ENCODE measurements at places on chromosomes 7 and 10.

DNA sequence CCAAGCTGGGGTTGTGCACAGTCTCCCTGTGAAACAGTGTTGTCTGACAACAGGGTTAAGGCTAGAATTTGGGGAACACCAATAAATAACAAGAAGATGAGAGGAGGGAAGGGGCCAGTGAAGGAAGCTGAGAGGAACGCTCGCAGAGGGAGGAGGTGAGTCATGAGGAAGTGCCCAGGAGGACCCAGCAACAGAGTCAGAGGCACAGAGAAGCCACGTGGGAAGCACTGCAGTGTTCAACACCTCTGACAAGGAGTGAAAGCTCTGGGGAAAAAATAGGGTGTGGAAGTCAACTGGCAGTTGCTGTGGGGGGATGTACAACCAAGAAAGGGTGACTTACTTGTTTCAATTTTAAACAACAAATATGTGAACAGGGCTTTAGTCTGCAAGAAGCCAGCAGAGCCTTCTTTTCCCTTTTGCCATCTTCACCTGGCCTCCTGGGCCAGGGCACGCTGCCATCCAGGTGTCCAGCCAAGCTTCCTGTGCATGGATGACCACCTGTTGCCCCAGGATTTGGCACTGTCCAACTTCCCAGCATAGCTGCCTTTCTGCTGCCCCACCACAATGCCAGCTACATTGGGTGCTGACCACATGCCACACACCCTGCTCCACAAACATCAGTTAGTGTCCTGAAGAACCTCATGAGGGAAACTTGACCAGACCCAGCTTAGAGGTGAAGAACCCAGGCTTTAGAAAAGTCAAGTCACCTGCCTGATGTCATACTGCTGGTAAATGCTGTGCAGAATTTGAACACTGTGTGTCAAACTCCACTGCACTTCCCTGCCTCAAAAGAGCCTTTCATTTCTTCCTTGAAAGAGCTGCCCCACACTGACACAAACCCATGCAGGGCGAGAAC is 69.6 kb downstream of the ATXN7L1 start:
- DNase-seq: no peak

DNA sequence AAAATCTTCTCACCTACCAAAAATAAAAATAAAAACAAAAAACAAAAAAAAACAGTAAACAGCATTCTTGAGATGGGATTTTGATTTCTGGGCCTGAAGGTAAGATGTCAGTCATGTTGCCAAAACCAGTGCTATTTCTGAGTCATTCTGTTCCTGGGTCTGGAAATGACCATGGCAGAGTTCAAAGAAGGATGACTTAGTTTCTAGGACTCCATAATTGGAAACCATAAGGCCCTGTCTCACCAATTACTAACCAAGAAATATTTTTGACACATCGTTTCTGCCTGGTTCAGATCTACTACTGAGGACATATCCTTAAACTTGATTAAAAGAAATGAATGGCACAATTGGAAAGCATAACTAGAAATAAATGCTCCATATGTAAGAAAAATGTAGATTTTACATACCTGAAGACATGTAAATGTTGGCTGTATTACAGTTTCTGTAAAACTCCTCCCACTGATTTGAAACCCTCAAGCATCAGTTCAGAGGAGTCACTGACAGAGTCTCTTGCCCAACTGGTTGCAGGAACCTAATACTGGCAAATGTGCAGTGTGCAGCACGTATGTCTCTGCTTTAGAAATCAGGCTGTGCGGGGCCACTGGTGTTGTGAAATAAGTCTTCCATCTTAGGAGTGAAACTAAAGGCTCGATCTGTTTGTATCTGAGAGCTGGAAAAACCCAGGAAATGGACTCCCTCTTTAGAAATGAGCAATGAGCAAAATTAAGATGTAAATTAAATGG is 84.8 kb upstream of the EGR2 start:
- DNase-seq: no peak

GRCh38 chr10:49185213-49185612 is 3.0 kb downstream of the TMEM273 start:
- DNase-seq: no peak

DNA sequence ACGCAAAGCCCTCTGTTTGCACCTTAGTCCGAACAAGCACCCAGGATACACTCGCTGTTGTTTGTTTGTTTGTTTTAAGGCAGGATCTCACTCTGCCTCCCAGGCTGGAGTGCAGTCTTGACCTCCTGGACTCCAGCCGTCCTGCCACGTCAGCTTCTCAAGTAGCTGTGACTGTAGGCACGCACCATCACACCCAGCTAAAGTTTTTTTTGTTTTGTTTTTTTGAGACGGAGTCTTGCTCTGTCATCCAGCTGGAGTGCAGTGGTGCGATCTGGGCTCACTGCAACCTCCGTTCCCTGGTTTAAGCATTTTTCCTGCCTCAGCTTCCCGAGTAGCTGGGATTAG is 76.8 kb downstream of the CTBP2 start:
- no peak for DNase-seq

- no peak for DNase-seq
Observed at GRCh38 chr7:99089914-99090629, 53.8 kb downstream of the SMURF1 start.

GRCh38 chr7:80851896-80852476 is 66.9 kb downstream of the SEMA3C start:
- no peak for DNase-seq

GRCh38 chr7:141911391-141911790 is 4.8 kb upstream of the OR9A4 start:
- DNase-seq: no peak

DNA sequence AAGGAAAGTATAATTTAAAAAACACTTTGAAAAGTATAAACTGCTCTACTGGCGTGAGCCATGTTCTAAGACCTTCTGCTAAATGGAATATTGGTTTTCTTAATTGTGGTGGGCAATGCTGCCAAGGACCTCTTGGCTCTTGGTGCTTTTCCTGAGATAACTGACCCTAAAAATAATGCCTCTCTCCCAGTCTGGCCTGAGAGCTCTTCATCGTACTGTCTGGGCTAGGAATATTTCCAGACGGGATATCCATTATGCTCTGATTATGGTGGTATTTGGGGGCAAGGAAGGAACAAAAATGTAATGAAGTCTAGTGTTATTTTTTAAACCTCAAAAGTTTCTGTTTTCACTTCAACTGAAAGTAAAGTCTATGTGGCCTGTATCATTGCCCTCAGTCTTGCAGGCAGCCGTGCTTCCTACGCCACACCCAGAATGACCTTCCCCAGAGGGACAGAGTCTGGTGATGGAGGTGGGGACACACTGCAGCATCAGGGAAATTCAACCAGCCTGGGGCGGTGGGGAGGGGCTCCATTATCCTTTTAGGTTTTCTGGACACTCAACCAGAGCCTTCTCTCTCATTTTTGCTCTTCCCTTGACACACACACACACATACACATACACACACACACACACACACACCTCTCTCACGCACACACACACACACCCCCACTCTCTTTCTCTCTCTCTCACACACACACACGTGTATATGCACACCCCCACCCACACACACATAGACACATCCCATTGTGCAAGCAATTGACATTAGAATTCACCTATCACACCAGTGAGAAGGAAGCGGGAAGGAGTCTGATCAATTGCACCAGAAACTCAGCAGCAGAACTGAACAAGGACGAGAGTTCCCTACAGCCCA is 99.6 kb downstream of the LRRC18 start:
- DNase-seq: no peak

DNA sequence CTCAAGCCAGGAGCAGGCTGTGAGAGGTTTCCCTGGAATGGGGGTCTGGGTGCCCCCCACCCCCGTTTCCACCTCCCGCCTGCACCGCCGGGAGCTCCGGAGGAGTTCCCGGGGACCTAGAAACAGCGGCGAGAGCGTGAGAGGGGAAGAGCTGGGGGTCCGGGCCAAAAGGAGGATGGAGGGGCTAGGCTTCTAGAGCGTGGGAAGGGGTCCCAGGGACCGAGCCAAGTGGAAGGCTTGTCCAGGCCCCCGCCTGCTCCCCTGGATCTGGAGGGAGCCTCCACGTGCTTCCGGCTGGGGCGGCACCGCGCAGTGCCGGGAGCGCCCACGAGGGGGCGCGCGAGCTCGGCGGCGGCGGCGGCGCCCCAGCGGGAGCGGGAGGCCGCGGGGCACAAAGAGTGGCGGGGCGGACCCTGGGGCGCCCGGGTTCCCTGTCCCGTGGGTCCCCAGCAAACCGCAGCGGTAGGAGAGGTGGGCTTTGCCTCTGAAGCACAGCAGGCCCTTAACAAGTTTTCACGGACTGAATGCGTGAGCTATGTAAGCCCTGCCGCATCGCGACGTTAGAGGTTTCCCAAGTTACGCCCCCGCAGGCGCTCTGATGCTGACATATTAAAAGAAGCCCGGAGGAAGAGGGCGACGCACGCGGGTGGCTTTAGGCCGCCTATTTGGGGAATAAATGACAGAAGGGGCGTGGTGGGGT is 104.4 kb upstream of the LRRC4 start:
- no peak for DNase-seq

DNA sequence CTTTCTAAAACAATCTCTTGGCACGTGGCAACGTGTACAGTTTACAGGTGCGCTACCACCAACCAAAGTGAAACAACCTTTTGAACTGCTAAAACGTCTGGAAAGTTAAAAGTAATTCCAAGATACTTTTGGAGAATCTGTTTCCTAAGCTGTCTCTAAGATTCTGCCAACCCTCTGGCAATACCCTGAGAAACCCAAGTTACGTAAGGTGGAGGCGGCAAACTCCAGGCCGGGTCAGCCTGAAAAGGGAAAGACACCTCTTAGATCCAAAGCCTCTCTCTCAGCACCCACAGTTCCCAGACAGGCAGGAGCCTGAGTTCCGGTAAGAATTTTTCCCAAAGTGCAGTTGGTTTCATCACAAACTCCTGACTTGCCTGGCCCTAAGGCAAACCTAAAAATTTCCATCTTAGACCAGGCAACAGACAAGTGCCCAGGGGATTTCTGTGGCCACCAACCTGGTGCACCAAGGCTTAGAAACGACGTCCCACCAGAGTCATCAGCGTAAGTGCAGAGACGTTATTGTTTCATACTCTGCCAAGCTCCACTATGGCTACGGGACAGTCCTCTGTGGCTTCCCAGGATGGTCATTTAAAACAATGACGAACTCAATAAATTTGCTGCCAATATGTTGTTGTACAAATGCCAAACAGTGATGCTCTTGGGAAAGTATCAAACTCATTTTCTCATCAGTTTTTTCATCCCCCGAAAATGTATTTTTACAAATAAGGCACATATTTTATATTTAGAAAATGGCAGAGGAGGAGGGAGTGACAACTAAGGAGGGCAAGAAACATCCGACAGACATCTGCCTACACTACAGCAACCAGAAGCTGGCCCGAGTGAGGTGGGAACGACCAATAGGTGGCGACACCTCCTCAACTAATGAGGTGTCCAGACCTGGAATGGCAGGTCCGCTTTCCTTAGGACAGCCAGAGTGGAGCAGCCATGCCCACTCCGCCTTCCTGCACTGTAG is 205.8 kb upstream of the FRMD4A start:
- DNase-seq: no peak

GRCh38 chr10:114499630-114500190 is 95.4 kb upstream of the AFAP1L2 start:
- DNase-seq: no peak

DNA sequence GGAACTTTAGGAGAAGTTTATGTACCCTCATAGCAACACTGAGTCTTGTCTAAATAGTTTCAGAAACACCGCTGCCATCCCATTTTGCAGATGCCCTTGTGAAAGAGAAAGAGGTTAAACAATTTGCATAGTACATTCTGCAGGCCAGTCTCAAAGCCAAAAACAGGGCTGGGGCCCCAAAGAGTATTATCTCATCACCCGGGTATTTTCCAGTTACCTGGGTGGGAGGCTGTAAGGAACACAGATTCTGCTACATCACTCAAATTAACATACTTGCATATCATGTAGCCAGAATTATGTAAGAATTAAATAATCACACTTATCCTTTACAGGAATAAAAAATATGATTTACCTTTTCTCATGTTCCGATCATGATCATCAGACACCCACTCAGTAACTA is 3.1 kb upstream of the FAM171A1 start:
- no peak for DNase-seq

DNA sequence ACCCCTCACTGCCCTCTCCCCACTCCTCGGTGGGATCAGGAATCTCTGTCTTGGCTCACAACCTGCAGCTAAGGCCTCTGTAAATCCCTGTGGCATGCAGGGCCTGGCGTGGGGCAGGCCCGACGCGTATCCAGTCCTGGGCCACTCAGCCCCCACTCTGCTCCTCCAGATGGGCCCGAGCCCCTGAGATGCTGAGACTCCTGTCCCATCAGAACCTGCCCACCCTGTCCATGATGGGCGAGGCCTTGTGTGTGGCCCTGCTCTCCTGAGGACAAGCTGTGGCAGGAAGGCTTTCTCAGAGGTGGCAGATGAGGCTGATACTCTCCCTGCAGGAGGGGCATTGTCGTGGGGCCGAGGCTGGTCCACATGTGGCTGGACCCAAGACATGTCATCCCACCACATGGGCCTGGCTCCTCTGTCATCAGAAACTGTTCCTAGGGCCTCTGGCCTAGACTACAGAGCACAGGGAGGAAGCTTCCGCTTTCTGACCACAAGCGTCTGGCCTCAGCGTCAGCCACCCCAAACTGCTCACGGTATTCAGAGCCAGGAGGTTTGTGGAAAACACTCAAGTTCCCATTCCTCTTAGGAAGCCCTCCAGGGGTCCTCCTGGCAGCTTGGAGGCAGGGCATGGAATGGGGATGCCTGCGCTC is 6.0 kb downstream of the ALOX5 start:
- no peak for DNase-seq

DNA sequence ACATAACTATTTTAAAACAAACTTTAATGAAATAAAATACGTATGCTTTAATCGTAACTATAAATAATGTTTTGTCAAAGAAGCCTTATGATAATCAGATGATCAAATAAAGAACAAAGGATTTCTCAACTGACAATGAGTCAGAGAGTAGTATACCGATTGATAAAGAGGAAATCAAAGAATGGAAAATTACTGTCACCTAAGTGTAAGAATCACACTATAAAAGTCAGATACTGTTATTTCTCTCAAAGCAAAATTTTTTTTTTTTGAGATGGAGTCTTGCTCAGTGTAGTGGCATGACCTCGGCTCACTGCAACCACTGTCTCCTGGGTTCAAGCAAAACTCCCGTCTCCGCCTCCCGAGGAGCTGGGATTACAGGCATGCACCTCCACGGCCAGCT is 18.8 kb downstream of the DNAJC2 start:
- no peak for DNase-seq

DNA sequence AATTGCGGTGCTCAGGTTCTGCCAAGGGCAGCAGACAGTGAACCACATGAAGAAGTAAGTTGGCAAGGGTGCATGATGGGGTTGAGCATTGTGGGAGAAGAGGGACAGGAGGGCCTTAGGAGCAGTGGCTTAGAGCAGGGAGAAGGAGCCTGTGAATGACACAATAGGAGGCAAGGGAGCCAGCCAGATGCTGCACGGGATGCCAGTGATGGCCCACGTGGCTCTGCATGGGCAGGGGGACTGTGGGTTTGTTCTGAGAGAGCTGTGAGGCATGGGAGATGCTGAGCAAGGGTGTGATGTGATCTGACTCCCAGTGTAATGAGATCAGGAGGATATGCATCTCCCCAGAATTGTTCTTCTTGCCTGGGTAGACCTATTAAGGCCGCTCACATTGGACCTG is 60.9 kb downstream of the C10orf90 start:
- DNase-seq: no peak

GRCh38 chr10:27884185-27884641 is 114.7 kb downstream of the ODAD2 start:
- DNase-seq: no peak

All from DMS79 (cell line).